Bronchial smooth muscle cell (primary cell): ENCODE measurements at places on chromosomes 13 and 19. TPM values are rescaled to one million over a fixed set of nuclear protein-coding genes. Genes with fewer than 3 reads are reported as not detected.

CILP2 gene
- total RNA-seq = under 0.01 and 0.16 TPM in 2 replicates

CYP4F8 gene
- total RNA-seq = under 0.01 TPM in 1 of 2 replicates, not detected in the other

ZFP30 gene
- total RNA-seq = 10.9 and 18.3 TPM in 2 replicates

CACNG7 gene
- 0.47 and 3.1 TPM in 2 replicates for total RNA-seq

C5AR1 gene
- total RNA-seq = 0.16 and 0.17 TPM in 2 replicates

C19orf67 gene
- total RNA-seq = not detected in 2 replicates

ANGPTL8 gene
- not detected in 2 replicates for total RNA-seq

RFXAP gene
- 1.3 TPM in 2 replicates for total RNA-seq

SPACA4 gene
- total RNA-seq = not detected in 2 replicates

FARSA gene
- total RNA-seq = 27.2 and 30.9 TPM in 2 replicates

IGLON5 gene
- not detected in 2 replicates for total RNA-seq

C19orf81 gene
- total RNA-seq = not detected in 2 replicates
